MG63 (cell line): ENCODE measurements at places on chromosomes 5 and 9. TPM values are rescaled to one million over a fixed set of nuclear protein-coding genes. Genes with fewer than 3 reads are reported as not detected.
A peak's percentile ranks its signal among the peaks of the same experiment; 100 is the strongest.

DNA sequence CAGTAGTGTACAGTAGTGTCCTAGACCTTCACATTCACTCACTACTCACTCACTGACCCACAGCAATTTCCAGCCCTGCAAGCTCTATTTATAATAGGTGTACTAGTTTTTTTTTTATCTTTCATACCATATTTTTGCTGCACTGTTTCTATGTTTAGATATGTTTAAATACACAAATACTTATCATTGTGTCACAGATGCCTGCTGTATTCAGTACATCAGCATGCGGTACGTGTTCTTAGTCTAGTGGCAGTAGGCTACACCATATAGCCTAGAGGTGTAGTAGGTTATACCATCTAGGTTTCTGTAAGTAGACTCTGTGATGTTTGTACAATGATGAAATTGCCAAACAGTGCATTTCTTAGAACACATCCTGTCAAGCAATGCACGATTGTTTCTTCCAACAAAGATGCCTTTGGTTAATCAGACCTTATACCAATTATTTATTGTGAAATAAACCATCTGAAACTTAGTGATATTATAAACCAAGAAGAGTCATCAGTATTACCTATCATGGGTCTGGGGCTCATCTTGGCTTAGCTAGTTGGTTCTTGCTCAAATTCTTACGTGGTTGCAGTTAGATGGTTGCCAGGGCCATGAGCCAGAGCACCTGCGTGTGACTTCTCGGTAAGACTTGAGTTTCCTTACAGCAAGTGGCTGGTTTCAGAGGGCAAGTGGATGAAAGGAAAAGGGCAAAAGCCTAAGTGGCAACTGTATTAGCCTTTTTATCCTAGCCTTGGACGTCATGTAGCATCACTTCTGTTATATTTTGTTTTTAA is 41.1 kb downstream of the ERBIN start:
- DNase-seq, result no peak

- DNase-seq, result peak; percentile 72
Measured at GRCh38 chr5:139131465-139131864, 66.7 kb downstream of the SIL1 start.

- DNase-seq, result no peak
Measured at GRCh38 chr5:89280103-89281037, 397.4 kb upstream of the MEF2C start.

GRCh38 chr5:149740866-149741459 is 10.9 kb downstream of the PPARGC1B start:
- no peak for DNase-seq

DNA sequence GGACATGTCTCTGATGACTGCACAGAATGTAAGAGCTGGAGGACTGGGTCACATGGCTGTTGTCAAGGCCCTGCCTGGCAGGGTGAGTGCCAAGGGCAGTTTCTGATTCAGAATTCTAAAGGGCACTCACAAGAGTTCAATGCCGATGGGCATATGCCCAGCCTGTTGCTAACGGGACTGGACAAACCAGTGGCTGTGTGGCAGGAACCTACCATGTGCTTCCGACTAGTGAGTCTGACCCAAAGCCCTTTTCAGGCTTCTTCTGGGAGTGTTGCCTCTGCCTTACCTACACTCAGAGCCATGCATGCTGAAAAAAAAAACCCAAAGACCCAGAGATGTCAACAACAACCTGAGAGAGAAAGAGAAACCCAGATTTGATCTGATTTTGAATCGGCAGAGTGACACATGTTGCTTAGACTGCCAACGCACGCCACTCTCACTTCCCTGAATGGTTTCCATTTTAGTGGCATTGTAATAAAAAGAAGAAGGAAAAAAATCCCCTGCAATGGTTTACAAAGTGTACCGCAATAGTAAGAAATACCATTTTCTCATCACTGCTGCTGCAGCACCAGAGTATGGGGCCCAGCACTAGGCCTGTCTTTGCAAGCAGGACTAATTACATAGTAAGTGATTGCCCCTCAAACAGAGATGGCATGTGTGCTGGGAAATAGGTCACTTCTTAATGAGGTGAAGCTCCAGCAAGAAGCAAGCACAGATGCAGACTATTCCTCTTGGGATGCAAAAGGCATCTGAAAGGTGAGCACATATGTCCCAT is 194.3 kb downstream of the PALM2AKAP2 start:
- DNase-seq, result no peak

DNA sequence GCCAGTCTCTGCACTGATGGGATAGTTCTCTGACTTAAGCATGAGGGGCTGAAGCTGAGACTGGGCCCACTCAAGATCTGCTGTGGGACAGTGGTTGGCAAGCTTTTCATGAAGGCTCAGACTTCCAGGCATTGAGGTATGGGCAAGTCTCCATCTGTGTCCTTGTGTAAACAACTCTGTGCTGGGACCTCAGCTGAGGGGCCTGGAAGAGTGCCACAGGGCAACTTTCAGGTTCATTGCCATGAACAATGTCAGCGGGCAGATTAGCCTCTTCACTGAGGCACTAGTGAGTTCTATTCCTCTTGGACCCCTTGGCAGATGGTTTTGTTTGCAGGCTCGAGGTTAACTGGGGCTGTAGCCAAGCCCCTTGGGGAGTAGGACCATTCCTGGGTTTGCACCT is 127.1 kb downstream of the MRPS30 start:
- no peak for DNase-seq

DNA sequence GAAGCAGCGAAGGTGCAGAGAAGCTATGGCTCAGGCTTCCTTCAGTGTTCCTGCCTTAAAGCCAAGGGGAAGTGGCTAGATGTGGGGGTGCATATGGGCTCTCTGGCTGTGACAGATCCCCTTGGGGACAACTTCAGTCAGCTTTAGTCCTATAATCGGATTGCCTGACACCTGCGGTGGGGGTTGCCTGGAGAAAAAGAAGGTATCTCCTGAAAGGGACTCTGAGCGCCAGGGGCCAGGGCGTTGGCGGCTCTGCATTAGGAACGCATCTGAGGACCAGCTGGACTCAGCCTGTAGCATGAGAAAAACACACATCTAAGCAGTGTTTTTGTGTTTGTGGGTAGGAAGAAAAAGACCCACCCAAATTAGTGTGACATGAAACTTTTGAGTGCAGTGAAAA is 84.3 kb upstream of the OTULINL start:
- no peak for DNase-seq

DNA sequence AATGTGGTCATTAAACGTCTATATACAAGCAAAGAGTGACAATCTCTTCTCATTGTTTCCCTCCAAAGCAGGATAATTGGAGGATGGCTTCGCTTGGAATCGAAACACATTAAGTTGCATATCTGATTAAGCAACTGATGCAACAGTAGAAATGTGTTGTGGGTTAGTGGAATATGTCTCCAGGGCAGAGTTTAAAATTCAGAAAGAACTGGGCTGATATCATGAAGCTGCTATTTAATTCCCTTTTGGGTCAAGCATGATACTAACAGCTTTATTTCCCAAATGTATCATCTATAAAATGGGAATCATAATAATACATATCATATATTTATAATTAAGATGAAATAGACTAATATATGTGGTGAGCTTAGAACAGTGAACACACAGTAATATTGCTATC is 1763.0 kb upstream of the C9orf72 start:
- no peak for DNase-seq

DNA sequence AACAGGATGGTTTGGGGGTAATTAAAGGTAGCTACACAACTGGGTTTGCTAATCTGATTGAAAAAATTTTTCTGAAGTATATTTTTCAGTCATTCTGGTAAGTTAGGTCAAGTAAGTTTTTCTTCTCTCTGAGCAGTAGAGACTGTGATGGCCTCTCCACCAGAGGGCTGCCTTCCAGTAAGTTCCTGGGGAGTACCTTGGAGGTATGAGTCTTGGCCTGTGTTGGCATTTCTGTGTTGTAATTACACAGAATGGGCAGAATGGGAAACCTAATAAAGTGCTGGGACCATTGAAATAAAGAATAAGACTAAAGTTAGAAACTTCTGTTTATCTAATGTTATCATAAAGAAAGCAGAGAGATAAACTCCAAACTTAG is 430.8 kb downstream of the ARHGEF28 start:
- peak; percentile 12 for DNase-seq

DNA sequence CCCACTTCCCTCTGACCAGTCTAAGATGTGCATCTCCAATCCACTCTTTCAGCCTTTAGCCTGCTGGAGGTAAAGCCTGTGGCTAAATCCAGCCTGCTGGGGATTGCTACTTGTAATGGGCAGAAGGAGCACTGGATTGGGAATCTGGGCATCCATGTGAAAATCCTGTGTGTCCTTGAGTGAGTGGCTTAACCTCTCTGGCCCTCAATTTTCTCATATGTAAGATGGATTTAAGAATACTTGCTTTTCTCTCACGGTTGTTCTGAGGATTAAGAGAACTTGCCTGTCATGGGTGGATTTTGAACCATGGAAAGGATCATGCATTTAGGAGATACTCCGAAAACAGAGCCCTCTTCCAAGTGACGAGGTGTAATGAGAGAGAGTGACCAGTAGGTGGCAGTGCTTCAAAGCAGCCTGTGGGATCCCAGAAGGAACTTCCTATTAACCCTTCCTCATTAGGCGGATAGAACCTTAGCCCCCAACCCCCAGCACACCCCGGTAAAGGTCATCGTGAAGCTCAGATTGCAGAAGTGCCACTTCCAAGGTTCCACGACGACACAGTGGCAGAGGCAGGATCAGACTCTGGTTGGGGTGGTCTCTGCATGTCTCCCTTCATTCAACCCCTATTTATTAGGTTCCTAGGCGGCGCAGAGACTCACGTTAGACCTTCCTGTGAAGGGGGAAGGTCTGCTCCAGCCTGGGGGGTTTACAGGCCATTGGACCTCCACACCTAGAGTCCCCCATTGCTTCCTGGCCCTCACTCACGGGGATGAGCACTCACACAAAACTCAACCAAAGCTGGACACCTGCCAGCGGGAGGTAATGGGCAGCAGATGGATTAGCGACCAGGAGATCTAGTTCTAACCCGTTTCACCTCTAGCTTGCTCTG is 68.7 kb upstream of the ZNF618 start:
- DNase-seq, result peak; percentile 29

DNA sequence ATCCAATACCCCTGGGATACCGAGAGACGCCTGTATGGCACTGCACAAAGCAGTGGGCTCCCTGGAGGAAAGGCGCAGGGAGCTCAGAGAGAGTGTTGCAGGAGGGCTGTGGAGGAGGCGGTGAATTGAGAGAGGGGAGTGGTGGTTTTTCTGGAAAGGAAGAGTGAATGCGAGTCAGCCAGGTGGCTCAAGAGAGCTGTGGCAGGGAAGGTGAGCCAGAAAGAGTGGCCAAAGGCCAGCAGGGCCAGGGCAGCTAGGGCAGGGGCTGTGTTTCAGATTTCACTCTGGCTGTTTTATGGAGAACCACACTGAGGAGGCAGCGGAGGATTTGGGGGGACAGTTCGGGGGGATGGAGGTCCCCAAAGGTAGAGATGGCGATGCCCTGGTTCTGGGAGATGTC is 13.0 kb upstream of the DAB2IP start:
- DNase-seq, result no peak

GRCh38 chr9:38670542-38671371 is 49.2 kb downstream of the FAM240B start:
- no peak for DNase-seq

GRCh38 chr5:110838961-110839360 is 100.2 kb downstream of the SLC25A46 start:
- no peak for DNase-seq

DNA sequence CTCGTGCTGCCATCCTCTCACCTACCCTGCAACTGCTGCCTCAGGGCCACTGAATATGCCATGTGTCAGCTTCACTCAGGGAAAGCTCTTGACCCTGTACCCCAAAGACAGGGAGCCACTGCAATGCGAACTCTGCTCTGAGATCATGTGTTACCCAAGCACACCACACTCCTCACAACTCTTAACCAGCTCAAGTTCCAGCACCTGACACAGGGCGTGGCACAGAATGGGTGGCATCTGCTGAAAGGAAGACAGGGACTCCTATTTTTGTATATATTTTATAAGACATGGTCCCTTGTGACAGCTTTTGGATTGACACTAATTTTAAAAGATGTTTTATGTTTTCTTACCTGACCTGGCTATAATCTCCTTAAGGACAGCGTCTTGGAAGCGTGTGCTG is 10.7 kb downstream of the PHYKPL start:
- no peak for DNase-seq

DNA sequence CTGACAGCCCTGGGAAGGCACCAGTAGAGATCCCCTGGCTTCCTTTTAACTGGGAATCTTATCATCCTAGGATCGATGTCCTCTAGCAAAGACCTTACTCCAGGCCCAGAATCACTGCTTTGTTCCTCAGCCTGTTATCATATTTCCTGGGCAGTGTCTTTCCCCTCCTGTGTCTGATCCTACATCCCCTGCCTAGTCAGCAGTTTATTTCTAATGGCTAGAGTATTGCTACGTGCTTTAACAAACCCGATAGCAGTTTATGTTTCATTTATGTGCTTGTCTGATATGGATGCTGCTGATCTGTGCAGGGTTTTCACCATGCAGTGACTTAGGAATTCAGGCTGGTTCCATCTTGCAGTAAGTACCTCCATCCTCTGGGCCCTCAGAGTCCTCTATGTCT is 20.9 kb upstream of the BARX1 start:
- no peak for DNase-seq

- no peak for DNase-seq
Measured at GRCh38 chr5:157184117-157184670, 3.6 kb downstream of the ITK start.

DNA sequence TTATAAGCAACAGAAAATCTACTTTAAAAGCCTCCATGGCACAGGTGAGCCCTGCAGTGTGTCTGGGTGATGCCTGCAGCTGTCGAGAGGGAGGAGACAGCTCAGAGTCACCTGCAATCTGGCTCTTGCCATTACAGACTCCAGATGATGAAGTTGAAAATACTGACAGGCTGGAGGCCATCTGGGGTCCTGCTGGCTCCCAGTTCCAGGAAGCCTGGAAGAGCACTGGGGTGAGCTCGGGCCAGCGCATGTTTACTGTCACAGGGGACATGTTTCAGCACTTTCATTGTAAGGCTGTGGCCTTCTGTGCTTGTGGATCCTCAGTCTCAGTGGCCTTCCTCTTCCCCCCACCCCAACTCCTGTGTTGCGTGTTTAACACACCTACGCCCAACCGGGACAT is 28.4 kb downstream of the CEL start:
- no peak for DNase-seq

GRCh38 chr5:26259081-26259480 is 779.3 kb downstream of the CDH9 start:
- no peak for DNase-seq

The CKMT2 gene
- not detected in 2 replicates for total RNA-seq

The SCGB3A1 gene
- not detected in 2 replicates for total RNA-seq

The MARVELD2 gene
- not detected in 2 replicates for total RNA-seq

The SPINK7 gene
- not detected in 2 replicates for total RNA-seq

The ADRB2 gene
- 5.3 and 12.9 TPM in 2 replicates for total RNA-seq

The ENTREP1 gene
- total RNA-seq, result not detected in 2 replicates

The OR2V2 gene
- total RNA-seq, result not detected in 2 replicates
